ENCODE measurements at places on chromosomes 5 and 9.
A peak's percentile ranks its signal among the peaks of the same experiment; 100 is the strongest.

GRCh38 chr9:131500939-131501541, 1.7 kb upstream of the POMT1 start:
- DNase-seq = peak; percentile 17

- DNase-seq = no peak
Measured at GRCh38 chr9:132989014-132989310, 10.5 kb downstream of the GFI1B start.

- DNase-seq = no peak
Measured at GRCh38 chr5:61576556-61576955, 244.5 kb downstream of the ZSWIM6 start.

GRCh38 chr5:155087036-155087435, 73.5 kb downstream of the KIF4B start:
- no peak for DNase-seq

DNA sequence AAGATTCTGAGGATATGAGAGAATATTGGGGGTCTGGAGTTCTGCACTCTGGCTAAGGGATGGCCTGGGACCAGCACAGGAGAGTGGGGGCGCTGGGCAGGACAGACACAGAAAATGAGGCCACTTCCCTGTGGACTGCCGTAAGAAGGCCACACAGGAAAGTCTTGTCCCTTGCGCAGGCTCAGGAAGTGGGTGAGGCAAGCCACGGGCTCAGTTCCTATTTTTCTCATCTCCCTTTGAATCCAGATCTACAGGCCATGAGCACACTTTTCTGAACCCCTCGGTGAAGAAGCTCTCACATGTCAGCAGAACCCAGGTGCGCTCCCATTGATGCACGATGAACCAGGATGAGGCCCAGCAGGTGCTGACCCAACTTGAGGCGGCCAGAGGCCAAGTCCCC, 207.4 kb downstream of the AGTPBP1 start:
- DNase-seq = no peak

GRCh38 chr9:78235256-78235761, 566 bp upstream of the CEP78 start:
- DNase-seq = no peak

- no peak for DNase-seq
Measured at GRCh38 chr9:126612326-126612812, 1.4 kb upstream of the LMX1B start.

DNA sequence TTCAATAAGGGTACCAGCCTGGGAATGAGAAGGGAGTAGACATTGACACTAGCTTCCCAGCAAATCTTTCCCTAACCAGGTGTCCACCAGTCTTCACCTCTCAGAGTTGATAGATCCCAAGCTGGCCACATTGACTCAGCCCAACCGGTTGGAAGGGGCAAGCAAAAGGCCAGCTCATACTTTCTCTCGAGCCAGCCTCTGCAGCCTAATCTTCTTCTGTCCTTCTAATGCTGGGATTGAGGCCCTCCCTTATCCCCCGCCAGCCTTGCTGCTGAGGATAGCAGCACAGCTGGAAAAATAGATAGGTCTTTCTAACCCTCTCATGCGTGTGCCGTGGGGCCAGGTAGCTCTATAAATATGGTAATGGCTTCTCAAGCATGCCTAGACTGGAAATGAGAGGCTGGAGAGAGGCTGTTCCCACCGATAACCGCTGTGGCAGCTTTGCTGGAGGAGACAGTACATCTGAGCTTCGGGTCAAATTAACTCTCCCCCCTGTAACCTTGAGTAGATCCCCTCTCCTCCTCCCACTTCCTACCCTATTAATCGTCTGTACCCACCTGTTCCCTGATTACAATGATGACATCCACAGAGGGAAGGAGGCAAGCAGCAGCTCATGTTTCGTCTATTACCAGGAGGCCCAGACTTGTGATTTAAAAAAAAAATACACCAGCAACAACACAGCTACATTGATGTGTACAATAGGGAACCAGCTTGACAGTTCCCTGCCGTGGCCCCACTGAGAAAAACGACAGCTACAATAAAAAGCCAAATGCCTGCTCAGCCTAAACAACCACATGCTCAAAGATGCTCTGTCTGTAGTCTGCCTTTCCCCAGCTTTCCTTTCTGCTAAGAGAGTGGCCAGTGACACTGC, 219.9 kb upstream of the BRINP1 start:
- no peak for DNase-seq

DNA sequence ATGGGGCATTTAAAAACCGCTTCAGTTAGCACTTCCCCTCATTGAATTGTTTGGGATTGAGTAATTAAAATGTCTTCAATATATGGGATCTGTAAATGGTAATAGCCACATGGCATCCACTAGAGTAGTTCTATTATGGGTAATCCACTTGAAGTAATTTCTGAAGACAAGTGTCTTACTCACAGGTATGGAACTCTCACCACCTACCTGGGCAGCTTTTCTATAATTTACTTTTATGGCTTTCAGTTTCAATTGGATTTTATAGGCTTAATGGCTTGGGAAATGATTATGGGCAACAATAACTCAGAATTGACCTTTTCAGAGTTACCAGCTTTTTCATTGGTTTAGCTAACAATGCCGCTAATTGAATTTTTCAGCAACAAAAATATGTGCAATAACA, 597.9 kb downstream of the PTPRD start:
- no peak for DNase-seq

DNA sequence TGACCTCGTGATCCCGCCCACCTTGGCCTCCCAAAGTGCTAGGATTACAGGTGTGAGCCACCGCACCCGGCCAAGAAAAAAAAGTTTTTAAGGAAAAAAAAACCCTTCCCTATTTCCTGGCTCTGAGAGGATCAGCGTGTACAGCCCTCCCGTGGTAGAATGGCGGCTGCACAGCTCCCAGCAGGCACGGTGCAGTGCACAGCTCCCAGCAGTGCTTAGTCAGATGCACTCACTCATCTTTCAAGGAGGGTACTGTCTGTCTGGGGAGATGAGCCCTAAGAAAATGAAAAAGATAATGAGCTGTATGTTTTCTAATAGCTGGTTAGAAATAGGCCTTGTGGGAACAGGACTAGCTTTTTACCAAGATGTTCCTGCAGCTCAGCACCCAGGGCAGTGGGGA, 36.7 kb upstream of the SLC2A8 start:
- no peak for DNase-seq

DNA sequence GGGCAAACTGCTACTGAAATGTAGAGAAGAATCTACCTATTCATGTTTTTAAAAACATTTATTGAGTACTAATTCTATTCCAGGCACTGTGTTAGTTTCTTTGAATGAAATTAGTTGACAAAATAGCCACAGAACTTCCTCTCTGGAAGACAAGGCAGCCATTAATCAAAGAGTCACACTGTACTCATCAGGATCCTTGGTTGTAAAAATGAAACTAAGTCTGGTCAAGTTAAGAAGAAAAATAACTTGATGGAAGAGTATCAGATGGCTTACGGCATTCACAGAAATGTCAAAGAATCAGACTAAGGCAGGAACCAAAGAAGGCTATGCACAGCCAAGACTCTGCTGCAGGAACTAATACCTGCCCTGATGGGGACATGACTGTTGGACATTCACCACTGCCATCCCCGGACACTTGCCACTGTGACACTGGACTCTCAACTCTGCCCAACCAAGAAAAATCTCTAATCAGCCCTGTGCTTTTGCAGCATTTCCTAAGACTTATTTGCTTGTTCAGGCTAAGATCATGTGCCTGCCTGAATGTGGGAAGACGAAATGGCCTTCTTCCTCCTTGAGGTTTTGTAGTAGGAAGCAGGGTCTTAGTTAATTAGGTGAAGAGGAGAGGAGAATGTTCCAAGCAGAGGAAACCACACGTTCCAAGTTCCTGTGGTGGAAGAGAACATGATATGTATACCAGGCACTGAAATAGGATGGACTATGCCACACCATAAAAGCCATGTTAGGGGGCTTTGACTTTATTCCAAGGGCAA, 23.3 kb upstream of the NDUFB6 start:
- DNase-seq = no peak

DNA sequence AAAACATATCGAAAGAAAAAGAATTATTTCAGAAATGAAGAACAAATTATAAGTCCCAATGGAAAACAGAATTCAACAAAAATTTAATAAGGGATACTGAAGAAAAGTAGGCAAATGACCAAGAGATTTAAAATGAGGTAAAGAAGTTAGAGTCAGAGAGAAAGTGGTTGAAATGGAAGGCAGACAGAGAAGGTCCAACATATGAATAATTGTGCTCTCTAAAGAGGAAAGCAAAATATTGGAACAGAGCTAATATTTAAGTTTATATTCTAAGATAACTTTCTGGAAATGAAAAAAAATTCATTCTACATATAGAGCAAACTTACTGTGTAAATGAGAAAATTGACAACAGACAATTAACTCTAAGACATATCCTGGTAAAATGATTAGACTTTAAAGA, 94.1 kb downstream of the PTCH1 start:
- DNase-seq = no peak

- no peak for DNase-seq
Measured at GRCh38 chr9:130336027-130336610, 70.6 kb downstream of the HMCN2 start.

- DNase-seq = no peak
Measured at GRCh38 chr9:93205045-93205768, 21.3 kb downstream of the WNK2 start.

DNA sequence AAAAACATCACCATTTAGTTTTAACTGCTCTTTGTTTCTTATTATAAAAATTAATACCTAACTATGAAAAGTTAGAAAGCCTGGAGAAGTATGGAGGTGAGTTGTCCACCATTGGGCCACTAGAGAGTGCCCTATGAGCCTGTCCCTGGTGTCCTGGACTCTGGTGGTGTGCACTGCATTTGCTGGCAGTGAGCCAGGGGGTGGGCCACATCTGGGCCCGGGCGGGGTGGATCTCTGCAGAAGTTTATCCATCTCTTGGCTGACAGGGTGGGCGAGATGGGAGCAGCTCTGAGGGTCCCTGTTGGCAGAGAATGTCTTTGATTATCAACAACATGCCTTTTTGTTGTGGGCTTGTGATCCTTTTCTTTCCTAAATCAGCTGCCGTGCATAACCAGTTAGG, 8.2 kb downstream of the TENT4A start:
- no peak for DNase-seq

- no peak for DNase-seq
Measured at GRCh38 chr9:31445357-31445756, 939.1 kb upstream of the ACO1 start.

GRCh38 chr5:52693280-52693679, 94.4 kb upstream of the ITGA1 start:
- DNase-seq = no peak

- DNase-seq = no peak
Measured at GRCh38 chr5:41788941-41789368, 81.3 kb downstream of the OXCT1 start.
